ENCODE measurements at places on chromosomes 1 and 21. TPM values are rescaled to one million over a fixed set of nuclear protein-coding genes. Genes with fewer than 3 reads are reported as not detected.

GRCh38 chr1:89523572-89524368, 859 bp upstream of the LRRC8B start:
- H3K4me1 ChIP-seq: peaks cover 17% of the 10 kb centered on the region
- peaks cover 7% of the 10 kb centered on the region for H3K36me3 ChIP-seq
- peak overlapping the region; percentile 80 for H3K27ac ChIP-seq
- no peaks in the 10 kb centered on the region for H3K27me3 ChIP-seq

Gene RRAGC
- 15.8 TPM for total RNA-seq

DNA sequence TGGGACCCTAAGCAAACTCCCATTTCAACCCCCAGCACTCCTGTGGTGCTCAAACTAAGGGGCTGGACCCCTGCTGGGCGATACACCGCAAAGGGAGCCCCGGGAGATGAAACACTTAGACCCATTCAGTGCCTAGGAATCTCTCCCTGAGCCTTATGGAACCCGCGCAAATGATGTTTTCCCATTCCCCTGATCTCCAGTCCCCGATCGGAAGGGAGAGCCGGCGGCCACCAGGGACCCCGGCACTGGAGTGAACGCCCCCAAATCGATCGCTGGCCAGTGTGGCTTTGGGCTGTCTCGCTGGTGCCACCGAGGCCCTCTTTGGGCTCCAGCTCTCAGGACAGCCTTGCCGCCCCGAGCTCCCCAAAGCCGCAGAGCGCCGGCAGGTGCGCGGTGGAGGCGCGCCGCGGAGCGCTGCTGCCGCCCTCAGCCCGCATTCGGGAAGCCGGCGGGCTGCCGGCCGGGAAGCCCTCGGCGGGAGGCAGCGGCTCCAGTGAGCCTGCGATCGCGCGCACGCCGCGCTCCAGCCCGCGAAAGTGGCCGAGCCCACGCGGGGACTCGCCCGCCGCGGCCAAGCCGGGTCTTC, 1.1 kb downstream of the PLXNA2 start:
- peaks cover 57% of the 10 kb centered on the region for H3K27me3 ChIP-seq
- peak; percentile 41 for DNase-seq

Gene SDF4
- total RNA-seq: 99.1 TPM

GRCh38 chr1:46735708-46736324, 16.9 kb upstream of the EFCAB14 start:
- no peaks in the 10 kb centered on the region for H3K4me1 ChIP-seq
- no peak for DNase-seq
- no peak overlapping the region for H3K27ac ChIP-seq
- H3K4me3 ChIP-seq: no peak overlapping the region
- peaks cover 20% of the 10 kb centered on the region for H3K27me3 ChIP-seq

Gene FCER1G
- total RNA-seq: 22.1 TPM

GRCh38 chr1:162677607-162678371, 45.5 kb downstream of the DDR2 start:
- no peaks in the 10 kb centered on the region for H3K4me1 ChIP-seq
- no peaks in the 10 kb centered on the region for H3K27me3 ChIP-seq
- H3K27ac ChIP-seq: no peak overlapping the region

DNA sequence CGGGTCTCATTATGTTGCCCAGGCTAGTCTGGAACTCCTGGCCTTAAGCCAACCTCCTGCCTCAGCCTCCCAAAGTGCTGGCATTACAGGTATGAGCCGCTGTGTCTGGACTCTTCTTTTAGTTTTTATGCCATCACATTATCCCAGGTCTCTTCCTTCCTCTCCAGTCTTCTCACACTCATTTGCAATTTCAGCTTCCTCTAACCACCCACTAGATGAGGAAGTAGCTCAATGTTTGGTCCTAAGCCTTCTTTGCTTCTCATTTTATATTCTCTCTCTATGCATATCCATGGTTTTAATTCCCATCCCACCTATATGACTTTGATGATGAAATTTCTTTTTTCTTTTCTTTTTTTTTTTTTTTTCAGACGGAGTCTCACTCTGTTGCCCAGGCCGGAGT, 3.1 kb upstream of the ZBTB8A start:
- H3K4me1 ChIP-seq: peaks cover 12% of the 10 kb centered on the region
- peaks cover 70% of the 10 kb centered on the region for H3K27me3 ChIP-seq
- DNase-seq: no peak
- peaks cover under 1% of the 10 kb centered on the region for H3K36me3 ChIP-seq

Gene NUF2
- 50.2 TPM for total RNA-seq

DNA sequence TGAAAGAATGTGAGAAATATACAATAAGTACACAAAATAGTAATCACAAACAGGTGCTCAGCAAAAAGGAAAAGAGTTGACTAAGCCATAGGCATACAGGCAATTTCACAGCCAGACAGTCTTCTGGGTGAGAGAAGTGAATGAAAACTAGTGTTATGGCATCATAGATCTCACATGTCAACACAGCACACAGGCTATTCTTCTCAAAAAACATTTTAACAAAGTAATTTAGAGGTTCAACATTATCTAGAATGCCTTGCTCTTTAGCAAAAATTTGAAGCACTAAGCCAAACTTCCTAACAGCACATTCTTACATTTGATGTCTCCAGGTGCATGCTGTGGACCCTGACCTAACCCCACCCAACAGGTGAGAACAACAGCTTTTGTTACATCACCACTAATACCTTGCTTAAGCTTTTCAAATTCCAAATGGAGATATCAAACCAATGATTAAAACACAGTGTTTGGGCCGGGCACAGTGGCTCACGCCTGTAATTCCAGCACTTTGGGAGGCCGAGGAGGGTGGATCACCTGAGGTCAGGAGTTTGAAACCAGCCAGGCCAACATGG, 30.5 kb downstream of the OTUD7B start:
- H3K27me3 ChIP-seq: no peaks in the 10 kb centered on the region
- DNase-seq: no peak
- H3K27ac ChIP-seq: peak overlapping the region; percentile 2
- peak overlapping the region; percentile 5 for H3K4me3 ChIP-seq
- H3K4me1 ChIP-seq: peaks cover 24% of the 10 kb centered on the region

DNA sequence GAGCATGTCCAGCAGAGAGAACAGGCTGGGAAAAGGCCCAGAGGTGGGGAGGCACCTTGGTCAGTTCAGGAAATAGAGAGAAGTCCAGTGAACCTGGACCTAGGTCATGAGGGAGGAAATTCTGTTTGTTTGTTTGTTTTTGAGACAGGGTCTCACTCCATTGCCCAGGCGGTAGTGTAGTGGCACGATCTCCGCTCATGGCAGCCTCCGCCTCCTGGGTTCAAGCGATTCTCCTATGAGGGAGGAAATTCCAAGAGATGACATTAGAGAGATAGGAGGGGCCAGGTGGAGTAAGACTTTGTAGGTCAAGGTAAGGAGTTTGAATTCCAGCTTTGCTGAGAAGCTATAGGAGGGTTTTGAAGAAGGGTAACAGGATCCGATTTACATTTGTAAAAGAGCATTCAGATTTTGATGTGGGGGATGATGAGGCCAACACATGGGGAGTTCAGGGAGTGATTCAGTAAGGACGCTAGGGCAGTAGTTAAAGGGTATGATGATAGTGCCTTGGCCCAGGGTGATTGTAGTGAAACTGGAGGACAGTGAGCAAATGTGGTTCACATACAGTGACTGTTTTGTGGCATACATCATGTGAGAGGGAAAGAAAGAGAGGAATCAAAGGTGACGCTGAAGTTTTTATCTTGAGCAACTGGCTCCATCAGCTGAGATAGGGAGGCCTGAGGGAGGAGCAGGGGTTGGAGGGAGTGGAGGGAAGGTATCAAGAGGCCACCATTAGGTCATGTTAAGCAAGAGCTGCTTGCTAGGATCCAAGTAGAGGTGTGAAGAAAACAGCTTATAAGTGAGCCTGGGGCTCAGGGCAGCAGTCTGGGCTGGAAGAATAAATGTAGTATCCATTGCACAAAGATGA, 8.3 kb upstream of the TRABD2B start:
- H3K4me3 ChIP-seq: no peak overlapping the region
- peaks cover 6% of the 10 kb centered on the region for H3K27me3 ChIP-seq
- no peaks in the 10 kb centered on the region for H3K4me1 ChIP-seq
- H3K36me3 ChIP-seq: no peaks in the 10 kb centered on the region
- no peak for DNase-seq

Gene EEIG2
- total RNA-seq: 16.5 TPM

Gene GPA33
- 3.0 TPM for total RNA-seq

GRCh38 chr1:170691258-170691657, 27.3 kb downstream of the PRRX1 start:
- H3K4me1 ChIP-seq: no peaks in the 10 kb centered on the region
- no peak overlapping the region for H3K27ac ChIP-seq
- peaks cover 8% of the 10 kb centered on the region for H3K27me3 ChIP-seq

- DNase-seq: no peak
- peaks cover 7% of the 10 kb centered on the region for H3K4me1 ChIP-seq
- no peaks in the 10 kb centered on the region for H3K27me3 ChIP-seq
- H3K36me3 ChIP-seq: no peaks in the 10 kb centered on the region
- H3K4me3 ChIP-seq: no peak overlapping the region
- H3K27ac ChIP-seq: no peak overlapping the region
These were observed 19.5 kb downstream of the PDE9A start for GRCh38 chr21:42672699-42673458.

DNA sequence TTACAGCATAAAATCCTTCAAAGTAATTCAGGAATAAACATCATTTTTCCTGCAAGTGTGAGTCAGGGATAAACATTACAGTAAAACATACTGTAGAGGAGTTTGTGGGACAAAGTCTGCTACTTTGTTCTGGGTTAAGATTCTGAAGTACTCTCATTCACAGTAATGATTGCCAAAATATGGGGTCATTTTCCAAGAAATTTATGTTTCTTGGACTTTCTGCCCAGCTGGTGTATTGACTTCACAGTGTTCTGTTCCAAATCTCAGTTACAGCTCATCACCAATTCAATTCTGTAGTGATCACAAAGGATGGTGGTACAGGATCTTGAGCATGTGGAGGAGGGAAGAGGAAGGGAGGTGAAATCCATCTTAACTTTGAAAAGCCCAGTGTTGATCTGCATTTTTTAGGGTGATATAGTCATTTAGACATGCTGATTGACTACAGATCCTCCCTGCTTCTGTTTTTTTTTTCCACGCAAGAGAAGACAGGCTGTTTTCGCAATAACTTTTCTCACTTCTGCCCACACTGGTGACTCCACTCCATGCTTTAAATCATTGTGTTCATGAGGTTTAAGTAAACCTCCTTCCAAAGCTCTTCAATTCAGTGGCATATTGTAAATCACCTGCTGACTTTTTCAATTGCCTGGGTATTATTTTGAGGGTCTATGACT, 60.4 kb upstream of the C1orf53 start:
- H3K27ac ChIP-seq: no peak overlapping the region
- DNase-seq: no peak
- H3K4me3 ChIP-seq: no peak overlapping the region
- peaks cover 13% of the 10 kb centered on the region for H3K27me3 ChIP-seq
- H3K36me3 ChIP-seq: no peaks in the 10 kb centered on the region

DNA sequence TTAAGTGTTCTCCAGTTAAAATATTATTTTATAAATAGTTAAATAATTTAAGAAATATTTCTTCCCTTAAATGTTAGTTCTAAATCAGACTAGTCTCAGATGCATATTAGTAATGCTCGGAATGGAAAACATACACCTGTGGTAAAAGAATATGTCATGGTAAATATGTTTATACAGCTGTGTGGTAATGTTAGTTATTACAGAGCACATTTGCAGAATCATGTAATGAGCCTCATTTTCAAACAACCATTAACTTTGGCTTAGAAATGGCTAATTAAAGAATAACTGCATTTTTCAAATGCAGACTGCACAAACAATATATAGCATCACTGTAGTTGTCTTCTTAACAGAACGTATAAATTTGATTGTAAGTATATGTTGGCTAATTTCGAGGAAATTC, 90.3 kb downstream of the DISP1 start:
- H3K4me3 ChIP-seq: no peak overlapping the region
- H3K27me3 ChIP-seq: no peaks in the 10 kb centered on the region
- no peak overlapping the region for H3K27ac ChIP-seq
- H3K36me3 ChIP-seq: no peaks in the 10 kb centered on the region
- no peak for DNase-seq

GRCh38 chr1:149962039-149962647, 25.5 kb upstream of the MTMR11 start:
- peaks cover 28% of the 10 kb centered on the region for H3K36me3 ChIP-seq
- H3K4me1 ChIP-seq: peaks cover 17% of the 10 kb centered on the region
- no peak for DNase-seq
- H3K4me3 ChIP-seq: no peak overlapping the region
- no peak overlapping the region for H3K27ac ChIP-seq
- no peaks in the 10 kb centered on the region for H3K27me3 ChIP-seq

DNA sequence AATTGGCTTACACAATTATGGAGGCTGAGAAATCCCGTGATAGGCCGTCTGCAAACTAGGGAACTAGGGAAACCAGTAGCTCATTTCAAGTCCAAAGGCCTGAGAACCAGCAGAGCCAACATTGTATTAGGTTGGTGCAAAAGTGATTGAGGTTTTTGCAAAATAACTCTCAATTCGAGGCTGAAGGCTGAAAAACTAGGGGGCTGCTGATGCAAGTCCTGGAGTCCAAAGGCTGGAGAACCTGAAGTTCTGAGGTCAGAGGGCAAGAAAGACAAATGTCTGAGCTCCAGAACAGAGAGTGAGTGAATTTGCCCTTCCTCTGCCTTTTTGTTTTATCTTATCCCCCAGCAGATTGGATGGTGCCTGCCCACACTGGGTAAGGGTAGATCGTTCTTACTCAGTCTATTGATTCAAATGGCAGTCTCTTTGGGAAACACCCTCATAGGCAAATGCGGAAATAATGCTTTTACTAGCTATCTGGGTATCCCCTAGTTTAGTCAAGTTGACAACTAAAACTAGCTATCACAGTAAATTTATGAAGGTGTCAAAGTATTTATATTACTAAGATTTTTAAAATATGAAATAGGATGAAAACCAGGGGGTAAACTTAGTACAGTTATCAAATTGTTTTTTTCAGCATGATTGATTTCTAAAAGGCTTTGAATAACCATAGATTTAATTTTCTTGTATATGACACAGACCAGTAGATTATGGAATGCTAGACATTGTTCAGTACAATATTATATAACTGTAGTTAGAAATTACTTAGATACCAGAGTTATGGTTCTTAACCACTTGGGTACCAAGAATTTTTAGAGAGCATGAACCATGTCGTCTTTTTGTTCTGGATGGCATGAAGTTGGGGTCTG, 15.4 kb downstream of the RABGAP1L start:
- H3K36me3 ChIP-seq: peaks cover 33% of the 10 kb centered on the region
- H3K4me1 ChIP-seq: peaks cover 14% of the 10 kb centered on the region
- H3K4me3 ChIP-seq: no peak overlapping the region
- no peaks in the 10 kb centered on the region for H3K27me3 ChIP-seq
- H3K27ac ChIP-seq: no peak overlapping the region

Gene DMBX1
- 0.11 TPM for total RNA-seq

Gene S100A13
- total RNA-seq: 4.8 TPM
